Activated naive CD4-positive, alpha-beta T cell treated with anti-CD3 and anti-CD28 coated beads for 36 hours (primary cell): ENCODE measurements at places on chromosomes 11 and 22. TPM values are rescaled to one million over a fixed set of nuclear protein-coding genes. Genes with fewer than 3 reads are reported as not detected.

HTR3B gene
- not detected for total RNA-seq

DEPDC7 gene
- 2.2 TPM for total RNA-seq

SOX6 gene
- not detected for total RNA-seq

HTR3A gene
- total RNA-seq, result not detected

RBMXL2 gene
- total RNA-seq, result not detected

- no peak for DNase-seq
Measured at GRCh38 chr22:22893077-22893805, 5.6 kb downstream of the IGLL5 start.

DNA sequence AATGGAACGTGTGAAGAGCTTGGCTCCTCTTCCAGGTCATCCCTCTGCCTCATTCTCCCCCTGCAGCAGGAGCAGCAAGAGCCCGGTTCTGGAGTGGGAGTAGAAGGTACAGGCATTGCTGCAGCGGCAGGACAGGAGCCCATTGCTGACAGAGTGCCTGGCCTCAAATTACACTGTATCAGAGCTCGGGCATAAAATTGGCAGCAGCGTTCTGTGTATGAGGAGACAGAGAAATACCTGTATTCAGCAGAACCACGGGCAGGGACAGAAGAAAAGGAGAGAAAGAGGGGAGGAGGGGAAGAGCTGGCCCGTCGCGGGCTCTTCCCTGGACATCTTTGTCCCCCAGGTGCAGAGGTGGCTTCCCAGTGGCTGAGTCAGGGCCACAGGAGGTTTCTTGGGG, 2.6 kb upstream of the NCF4 start:
- no peak for DNase-seq

DNA sequence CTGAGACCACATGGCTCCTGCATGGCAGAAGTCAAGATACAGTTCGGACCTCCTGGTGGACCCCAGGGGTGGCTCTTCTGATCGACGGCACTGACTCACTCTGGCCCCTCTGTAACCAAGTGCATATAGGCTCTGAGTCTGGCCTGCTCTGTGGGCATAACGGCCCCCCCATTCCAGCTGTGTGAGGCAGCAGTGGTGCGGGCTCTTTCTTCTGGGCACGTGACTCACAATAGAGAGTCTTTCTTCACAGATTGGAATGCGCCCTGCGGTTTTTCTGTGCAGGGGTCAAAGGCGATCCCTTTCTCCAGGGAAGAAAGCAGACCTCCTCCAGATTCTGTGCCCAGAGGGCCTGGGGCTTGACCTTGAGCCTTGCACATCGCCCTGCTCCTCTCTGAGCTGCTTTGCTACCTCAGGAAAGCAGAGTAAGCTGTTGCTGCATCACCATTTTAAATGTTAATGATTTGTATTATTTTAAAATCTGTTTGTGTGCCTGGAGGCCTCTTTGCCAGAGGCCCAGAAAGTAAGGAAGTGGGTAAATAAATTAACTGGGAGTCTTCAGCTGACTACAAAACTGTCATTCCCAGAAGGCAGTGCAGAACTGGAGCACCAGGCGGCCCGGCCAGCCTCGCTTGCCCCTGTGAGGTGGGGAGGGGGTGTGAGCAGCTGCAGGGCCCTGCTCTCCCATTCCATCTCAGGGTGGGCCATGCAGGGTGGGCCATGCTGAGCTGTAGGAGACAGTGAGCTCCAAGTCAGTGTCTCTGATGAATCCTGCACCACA, 199.0 kb downstream of the GRIK4 start:
- no peak for DNase-seq

DNA sequence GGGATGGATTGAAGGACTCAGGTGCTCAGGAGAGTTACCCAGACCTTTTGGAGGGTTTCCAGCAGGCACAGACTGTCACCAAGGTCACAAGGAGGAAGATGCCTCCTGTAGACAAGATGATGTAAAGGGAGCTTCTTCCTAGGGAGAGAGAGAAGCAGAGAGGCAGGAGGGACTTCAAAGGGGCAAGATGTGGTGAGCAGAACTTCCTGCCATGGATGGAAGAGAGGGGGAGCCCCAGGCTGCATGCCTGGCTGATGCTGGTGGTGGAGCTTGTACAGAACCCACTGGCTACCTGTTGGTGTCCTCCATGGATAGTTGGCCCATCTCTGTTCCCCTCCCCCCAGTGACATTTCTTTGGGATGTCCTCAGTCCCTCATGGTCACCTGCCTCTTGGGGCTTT, 4.2 kb downstream of the HEPN1 start:
- DNase-seq, result peak; percentile 49

DNA sequence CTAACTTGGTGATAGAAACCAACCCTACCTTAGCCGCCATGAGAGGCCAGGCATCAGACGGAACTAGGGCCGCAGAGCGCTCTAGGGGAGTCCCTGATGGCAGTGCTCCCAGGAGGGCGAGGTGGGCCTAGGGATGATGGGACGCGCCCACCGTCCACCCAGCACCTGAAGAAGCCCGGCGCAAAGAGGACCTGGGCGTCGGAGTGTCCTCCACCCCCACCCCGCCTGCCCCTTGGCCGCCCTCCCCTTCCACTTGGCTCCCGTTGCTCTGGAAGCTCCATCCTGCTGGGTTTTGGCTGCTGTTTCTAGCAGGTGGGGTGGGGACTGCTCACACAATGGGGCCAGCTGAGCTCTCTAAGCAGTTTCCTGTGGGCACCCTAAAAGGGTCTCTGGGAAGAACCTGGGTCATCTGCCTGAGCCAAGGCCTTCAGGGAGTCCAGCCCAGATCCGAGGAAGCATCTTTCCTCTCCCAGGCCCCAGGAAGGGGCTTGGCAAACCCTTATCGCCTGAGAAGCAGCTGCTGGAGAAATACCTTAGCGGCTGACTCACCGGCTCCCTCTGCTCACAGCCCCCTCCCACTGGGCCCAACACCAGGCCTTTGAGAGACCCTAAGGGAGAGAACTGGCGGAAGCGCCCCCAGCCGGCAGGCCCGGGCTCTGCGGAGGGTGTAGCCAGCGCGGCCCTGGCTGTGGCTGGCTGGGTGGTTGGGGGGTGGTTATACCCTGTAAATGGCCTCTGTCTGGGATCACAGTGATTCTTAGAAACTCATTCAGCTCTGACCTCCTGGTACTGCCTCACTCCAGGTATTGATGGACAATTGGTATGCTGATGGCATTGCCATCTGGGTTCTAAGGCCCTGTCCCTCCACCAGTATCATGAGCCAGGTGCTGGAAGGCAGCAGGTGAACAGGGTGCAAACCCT, 19.3 kb downstream of the CREB3L1 start:
- no peak for DNase-seq

DNA sequence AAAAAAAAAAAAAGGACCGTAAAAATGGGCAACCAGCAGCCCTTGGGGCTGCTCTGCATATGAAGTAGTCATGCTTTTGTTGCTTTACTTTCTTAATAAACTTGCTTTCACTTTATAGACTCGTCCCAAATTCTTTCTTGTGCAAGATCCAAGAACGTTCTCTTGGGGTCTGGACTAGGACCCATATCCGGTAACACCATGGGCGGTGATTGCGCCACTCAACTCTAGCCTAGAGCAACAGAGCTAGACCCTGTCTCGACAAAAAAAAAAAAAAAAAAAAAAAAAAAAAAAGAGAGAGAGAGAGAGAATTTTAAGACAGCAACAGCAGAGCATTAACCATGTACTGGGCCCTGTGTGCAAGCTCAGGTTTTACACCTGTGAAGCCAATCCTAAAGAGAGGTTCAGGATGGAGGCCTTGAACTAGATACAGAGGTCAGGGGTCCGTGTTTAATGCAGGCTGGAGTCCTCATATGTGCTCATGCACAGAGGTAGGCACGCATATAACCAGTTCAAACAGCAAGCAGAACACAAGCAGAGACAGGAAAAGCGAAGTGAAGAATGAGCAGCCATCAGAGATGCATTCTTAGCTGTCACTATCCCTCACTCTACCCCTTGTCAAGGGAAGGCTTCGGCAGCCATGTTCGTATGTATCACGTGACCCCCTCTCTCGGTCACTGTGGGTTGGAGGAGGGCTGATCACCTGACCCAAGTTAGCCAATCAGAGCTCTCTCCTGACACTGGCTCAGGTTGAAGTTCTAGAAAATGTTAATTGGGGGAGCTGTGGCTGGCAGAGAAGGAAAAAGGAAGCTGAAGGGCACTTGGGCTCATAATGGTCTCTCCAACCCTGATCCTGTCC, 16.7 kb upstream of the SYT12 start:
- peak; percentile 43 for DNase-seq

DNA sequence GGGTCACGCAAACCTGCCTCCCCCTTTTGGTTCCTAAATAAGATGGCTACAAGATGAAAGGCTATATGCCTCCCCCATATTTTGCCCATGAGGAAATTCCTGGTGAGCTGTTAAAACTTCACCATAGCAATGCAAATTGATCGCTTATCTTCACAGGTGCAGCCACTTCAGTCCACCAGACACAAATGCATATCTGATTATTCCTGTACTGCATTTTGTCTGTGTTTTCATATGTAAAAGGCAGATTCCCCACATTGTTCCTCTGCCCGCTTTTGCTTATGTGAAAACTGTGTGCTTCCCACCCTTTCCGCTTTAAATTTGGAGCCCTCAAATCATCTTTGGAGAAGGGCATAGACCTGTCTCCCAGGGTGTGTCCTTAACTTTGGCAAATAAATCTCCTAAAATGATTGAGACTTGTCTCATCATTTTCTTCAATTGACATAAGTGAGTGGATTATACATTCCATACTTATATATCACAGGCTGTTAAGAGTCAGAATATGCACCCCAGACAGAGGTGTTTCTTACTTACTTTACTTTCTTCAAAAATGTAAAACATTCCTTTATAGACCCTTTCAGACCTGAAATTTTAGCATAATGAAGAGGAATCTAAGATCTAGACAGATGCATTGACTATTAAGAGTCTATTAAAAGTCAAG, 116.4 kb downstream of the CASP12 start:
- no peak for DNase-seq

DNA sequence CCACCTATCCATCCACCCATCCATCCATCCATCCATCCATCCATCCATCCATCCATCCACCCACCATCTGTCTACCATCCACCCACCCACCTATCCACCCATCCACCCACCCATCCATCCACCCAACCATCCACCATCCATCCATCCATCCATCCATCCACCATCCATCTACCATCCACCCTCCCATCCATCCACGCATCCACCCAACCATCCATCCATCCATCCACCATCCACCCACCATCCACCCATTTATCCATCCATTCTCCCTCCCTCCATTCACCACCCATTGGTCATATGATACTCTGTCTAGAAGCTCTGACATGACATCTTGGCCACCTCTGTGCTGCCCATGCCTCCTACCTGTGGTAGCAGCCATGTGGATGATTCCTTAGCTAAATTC, 31.7 kb downstream of the MUC2 start:
- DNase-seq, result no peak

GRCh38 chr11:27431808-27432207, 40.8 kb downstream of the LGR4 start:
- DNase-seq, result no peak

DNA sequence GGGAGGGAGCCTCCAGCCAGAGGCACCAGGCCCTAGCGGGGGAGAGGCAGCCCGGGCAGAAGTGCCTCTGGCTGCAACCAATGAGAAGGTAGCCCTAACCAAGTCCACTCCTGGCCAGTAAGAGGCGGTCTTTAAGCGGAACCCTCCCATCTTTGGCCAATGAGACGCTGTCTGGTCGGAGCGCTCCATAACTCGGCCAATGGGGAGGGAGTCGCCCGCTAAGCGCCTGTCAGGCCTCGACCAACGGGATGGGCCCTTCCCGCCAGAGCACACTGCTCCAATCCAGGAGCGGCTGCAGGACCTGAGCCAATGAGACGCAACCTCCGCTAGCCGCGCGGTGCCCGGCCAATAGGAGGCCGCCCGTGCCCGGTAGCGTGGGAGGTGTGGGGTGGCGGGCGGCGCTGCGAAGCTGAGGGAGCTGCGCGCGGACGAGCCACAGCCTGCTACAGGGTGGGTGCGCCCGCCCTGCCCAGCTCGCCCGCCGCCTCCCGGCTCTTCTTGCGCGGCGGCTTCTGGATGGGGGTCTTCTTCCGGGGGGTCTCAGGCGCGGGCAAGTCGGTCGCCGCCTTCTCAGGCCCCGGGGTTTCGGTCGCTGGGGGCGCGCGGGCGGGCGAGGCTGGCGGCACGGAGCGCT, 12.6 kb downstream of the SCARF2 start:
- DNase-seq, result no peak

DNA sequence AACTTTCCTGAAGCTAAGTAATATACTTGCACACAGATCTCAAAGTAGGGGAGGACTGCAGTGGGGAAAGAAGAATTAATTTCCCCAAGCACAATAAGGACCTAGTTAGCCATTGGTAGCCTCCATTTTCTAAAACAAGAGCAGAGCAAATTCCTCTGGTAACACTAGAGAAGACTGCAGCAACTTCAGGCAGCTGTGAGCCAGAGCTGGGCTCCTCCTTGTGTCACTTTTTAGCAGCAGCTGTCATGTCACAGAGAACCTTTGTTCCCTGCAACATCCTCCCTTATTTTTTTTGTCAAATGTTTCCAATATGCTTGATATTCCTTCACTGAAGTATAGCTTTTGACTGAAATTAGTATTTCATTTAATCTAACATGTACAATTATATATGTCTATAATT, 54.4 kb downstream of the RRAS2 start:
- no peak for DNase-seq

DNA sequence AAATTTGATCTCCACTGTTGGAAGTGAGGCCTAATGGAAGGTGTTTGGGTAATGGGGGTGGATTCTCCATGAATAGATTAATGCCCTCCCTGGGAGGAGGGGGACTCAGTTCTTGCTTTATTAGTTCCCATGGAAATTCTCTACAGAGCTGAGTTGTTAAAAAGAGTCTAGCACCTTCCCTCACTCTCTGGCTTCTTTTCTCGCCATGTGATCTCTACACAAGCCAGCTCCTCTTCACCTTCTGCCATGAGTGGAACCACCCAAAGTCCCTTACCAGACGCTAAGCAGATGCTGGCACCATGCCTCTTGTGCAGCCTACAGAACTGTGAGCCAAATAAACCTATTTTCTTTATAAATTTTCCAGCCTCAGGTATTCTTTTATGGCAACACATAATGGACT, 465.8 kb upstream of the ANO5 start:
- DNase-seq, result no peak

GRCh38 chr11:77502346-77502905, 28.5 kb upstream of the PAK1 start:
- no peak for DNase-seq

DNA sequence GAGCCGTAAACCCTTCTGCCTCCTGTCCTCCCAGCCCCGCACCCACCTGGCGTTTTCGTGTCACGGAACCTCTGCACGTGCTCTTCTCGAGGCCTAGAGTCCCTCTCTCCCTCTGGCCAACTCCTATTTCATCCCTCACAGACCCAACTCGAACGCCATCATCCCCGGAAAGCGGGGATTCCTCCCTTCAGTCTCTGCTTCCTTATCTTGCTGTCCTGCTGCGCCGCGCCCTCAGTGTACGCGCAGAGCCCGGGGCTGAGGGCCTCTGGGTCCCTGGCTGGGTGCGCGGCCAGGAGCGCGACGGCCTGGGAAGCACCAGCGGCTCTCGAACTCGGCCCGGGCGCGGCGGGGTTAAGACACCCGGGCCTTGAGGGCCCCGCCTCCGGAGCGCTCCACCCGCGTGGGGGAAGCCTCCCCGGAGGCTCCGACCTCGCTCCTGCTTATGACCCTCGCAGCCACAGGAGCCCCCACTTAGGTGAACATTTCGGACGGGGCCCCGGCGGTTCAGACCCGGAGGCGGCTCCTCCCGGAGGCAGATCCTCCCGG, 398 bp upstream of the ATG16L2 start:
- peak; percentile 79 for DNase-seq

- DNase-seq, result peak; percentile 64
Measured at GRCh38 chr22:32482708-32483107, 8.1 kb downstream of the FBXO7 start.

GRCh38 chr11:29634744-29635143, 382.1 kb downstream of the KCNA4 start:
- DNase-seq, result no peak
